ENCODE measurements at places on chromosomes 6 and 20.
A peak's percentile ranks its signal among the peaks of the same experiment; 100 is the strongest.

DNA sequence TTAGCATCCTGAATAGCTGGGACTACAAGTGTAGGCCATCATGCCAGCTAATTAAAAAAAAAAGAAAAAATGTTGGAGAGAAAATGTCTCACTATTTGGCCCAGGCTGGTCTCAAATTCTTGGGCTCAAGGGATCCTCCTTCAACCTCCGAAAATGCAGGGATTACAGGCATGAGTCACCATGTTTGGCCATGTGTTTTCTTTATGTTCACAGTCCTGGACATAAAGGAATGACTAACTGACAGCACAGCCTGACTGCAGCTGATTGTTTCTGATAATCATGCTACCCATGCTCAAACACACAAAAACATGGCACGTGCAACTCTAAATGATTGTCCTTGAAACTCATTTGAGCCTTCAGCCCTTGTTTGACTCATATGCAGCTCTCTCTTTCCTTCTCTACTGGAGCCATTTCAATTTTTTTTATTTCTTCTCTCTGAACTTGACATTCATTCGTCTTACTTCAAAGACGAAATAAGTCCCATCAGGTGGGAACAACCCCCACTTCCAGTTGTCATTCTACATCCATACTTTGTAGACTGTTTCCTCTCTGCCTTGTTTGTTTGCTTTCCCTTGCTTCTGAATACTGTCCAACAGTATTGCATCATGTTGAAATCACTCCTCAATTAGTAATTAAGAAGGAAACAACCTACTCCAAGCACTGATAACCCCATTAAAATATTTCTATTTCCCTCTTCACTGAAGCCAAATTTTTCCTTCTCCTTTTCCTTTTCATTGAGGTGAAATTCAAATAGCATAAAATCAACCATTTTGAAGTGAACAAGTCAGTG is 413.0 kb downstream of the BMP2 start:
- no peak for DNase-seq

DNA sequence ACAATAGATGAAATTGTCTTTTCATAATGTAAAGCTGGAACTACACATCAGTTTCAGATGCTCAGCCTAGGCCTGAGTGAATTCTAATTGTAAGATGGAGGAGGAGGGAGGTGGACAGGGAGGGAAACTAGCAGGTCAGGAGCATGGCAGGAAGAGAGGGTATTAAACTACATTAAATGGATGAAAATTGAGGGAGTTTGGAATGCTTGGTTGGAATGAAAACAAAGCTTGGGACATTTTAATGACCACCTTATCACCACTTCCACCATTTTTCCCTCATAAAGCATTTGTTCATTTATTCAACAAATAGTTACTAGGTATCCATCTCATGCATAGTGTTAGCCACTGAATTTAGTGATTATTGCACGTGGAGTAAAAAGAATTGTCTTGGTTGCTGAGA is 65.0 kb downstream of the KIZ start:
- DNase-seq = no peak

GRCh38 chr6:161031721-161032495 is 40.3 kb downstream of the MAP3K4 start:
- no peak for DNase-seq

DNA sequence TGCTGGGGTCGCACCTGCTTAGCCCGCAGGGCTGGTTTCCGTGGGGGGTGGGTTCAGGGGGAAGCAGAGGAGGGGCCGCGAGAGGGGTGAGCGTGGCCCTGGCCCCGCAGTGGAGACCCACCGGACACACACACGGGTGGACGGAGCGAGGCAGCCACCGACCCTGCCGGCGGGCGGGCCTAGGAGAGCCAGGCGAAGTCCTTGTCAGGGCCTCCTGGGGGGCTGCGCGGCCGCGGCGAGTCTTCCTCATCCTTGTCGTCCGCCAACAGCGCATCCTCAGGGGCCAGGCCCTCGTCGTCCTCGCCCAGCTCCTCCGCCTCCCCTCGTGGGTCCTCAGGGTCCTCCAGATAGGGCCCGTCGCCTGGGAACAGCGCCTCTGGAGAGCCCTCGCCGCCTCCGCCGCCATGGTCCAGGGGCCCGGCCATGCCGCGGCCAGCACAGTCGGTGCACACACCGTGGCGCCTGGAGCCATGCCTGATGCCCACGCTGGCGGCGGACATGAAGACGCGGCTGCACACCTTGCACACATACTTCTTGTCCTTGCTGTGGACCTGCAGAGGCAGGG is 7.3 kb downstream of the SLC2A4RG start:
- no peak for DNase-seq

- no peak for DNase-seq
These were observed 60.2 kb downstream of the MAFB start for GRCh38 chr20:40628877-40629276.

- DNase-seq = no peak
These were observed 167.1 kb downstream of the PHF3 start for GRCh38 chr6:63802606-63803206.

DNA sequence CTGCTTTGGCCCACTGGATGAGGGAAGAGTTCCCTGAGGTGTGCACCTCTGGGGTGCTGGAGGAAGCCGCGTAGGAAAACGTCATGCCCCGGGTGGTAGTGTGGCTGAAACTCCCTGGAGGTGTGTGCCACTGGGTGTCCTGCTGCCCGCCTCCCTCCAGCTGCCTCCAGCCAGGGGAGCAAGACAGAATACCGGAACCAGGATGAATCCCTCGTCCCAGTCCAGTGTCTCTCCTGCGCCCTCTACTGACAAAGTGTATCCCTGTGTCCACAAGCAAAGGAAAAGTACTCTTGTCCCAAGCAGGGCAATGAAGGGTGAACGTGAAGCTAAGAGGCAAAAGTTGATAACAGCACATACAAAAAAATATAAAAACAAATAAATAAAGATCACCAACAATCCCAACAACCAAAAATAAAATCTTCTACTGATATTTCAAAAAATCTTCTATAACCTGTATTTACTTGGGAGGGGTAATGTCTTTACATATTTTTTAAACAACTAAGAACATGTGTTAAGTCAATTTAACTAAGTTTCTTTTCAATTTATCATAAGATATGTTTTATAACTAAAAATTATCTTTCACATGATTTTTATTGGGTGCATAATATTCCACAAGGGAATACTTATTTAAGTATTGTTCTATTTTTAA is 437.6 kb downstream of the MAFB start:
- DNase-seq = peak; percentile 7

DNA sequence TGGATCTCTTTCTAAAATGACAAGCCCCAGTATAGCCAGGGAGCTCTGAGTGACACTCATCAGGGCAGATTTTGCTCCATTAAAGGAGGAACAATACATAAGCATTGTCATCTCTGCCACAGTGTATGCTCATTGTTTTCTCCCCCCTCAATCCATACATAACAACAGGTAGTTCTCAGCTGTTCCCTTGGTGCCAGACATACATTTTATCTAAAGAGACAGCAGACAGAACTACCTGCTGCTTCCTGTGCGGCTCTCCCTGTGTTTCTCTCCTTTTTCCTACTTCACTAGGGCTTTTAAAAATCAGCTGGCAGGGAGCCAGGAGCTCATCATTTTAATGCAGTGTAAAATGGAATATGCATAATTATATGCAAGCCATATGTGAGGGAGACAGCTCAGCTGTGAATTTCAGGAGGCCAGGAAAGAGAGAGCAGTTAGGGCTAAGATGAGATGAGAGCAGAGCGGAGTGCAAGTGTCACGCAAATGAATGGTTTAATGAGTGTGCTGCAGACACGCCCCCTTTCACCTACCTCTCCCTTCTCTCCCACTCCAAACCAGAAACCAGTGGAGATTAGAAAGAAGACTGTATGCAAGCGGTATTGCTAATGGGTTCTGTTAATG is 96.0 kb downstream of the SOBP start:
- DNase-seq = peak; percentile 7

DNA sequence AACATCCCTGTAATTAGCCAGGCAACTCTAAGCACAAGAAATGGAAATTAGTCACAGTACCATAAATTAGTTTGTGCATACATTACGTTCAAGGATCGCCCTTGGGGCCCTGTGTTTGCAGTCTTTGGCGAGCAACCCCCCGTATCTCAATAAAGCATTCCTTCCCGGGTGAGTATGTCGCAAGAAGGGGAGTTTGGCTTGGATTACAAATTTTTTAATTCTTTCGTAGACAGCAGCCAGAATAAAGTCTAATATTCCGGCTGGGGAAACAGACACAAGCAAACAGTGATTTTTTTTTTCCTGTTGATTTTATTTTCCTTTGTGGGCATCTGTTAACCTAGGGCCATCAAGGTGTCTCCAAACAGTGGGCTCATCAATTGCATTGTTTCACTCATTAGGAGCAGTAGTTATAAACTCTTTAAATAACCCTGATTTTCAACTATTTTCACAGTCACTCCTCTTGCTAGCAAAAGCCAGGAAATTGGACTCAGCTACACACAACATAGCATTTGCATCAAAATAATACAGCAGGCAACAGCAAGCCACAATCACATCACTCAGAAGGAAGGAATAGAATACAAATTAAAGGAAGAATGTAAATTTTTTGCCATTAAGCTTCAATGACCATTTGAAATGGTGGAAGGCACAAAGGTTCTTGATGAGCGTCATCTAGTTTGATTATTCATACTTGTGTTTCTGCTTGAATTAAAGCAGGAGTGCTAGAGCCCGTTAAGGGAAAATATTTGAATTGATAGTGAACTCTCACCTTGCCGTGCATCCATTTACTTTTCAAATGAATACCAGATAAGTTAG is 85.3 kb downstream of the LINC00237 start:
- DNase-seq = no peak

GRCh38 chr6:18101873-18102272 is 20.6 kb downstream of the NHLRC1 start:
- no peak for DNase-seq

DNA sequence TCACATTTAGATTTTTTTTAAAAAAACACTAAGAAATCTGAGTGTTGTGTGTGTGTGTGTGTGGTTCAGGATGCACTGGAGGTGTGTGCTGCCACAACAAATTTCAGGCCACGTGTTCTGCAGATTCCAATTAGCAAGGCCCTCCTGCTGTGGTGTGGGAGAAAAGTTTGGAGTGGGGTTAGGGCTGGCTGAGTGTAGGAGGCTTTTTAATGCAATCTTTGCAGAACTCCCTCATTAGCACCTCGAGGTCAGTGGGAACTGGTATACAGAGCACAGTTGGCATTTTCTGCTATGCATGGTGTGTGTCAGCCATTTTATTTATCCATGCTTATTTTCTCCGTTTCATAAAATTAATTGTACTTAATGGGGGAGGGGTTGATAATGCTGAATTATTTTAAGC is 187.6 kb downstream of the SOX4 start:
- DNase-seq = no peak

GRCh38 chr6:14804785-14805210 is 441.1 kb upstream of the JARID2 start:
- peak; percentile 2 for DNase-seq

GRCh38 chr6:113103634-113104361 is 753.3 kb upstream of the MARCKS start:
- DNase-seq = no peak

DNA sequence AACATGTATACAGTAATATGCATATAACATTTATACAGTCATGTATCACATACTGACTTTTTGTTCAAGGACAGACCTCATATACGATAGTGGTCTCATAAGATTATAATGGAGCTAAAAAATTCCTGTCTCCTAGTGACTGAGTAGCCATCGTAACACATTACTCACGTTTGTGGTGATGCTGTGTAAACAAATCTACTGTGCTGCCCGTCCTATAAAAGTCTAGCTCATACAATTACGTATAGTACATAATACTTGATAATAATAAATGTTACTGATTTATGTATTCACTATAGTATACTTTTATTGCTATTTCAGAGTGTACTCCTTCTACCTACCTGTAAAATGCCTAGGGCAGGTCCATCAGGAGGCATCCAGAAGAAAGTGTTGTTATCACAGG is 17.4 kb downstream of the SERAC1 start:
- DNase-seq = no peak

Data from NCI-H1092 treated with DMSO at 0.1 percent for 48 hours (cell line).